ENCODE measurements at places on chromosomes 5 and 9.

DNA sequence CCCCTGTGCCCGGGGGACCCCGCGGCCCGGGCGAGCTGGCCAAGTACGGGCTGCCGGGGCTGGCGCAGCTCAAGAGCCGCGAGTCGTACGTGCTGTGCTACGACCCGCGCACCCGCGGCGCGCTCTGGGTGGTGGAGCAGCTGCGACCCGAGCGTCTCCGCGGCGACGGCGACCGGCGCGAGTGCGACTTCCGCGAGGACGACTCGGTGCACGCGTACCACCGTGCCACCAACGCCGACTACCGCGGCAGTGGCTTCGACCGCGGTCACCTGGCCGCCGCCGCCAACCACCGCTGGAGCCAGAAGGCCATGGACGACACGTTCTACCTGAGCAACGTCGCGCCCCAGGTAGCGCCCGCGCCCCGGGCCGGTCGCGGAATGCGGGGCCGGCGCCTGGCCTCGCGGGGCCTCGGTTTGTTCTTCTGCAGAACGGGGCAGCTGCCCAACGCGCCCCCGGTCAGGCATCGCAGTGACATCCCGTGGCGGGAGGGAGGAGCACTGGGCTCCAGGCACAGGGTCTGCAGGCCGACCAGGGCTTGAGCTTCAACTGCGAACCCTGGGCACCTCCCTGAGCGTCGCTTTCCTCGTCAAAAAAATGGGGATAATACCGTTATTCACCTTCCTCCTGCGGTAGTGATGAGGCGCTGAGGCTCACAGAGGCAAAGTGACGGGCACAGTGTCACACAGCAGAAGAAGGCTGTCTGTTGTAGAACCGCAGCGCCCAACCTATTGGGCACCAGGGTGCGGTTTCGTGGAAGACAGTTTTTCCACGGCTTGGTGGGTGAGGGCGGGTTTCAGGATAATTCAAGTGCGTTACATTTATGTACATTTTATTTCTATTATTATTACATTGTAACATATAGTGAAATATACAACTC lies 777 bp downstream of the ENDOG start:
- DNase-seq, result no peak

DNA sequence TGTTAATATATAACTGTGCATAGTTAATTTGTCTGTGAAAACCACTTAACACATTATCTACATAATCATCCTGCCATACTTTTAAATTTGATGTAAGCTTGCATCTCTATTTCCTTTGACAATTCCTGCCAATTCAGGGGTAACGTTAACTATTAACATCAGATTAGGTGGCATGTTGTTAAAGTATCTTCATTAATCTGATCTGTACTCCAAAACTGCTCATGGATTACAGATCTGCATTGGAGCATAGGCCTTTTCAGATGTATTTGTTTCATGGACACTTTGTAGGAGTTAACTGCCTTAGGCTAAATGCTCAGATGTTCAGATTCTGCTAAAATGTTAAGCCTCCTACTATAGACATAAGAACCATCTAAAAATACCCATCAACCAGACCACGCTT lies 3.1 kb downstream of the RPS6 start:
- no peak for DNase-seq

- DNase-seq, result no peak
Observed at GRCh38 chr5:82285206-82285605, 7.1 kb upstream of the RPS23 start.

GRCh38 chr5:7271435-7272084 lies 124.4 kb upstream of the ADCY2 start:
- DNase-seq, result no peak

DNA sequence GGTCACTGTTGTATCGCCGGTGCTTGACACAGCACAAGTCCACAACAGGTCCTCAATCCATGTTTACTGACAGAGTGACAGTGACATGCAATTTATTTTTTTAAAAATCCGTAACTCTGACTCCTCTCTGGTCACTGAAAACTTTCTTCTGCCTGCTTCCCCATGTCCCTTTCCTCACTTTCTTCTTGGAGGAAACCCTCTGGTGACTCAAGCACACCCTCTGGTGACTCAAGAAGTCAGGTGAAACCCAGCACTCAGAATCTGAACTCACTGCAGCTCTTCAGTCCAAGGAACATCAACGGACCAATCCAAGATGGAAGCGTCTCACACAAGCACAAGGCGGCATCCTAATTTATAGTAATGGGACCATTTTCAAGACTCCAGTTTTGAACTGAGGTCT lies 245.9 kb downstream of the FSTL4 start:
- no peak for DNase-seq

GRCh38 chr5:178286226-178287090 lies 53.9 kb upstream of the PHYKPL start:
- DNase-seq, result no peak

Data from left renal pelvis (tissue), 4 donors.